DMS53 (cell line): ENCODE measurements at places on chromosomes 12 and 14.

GRCh38 chr14:79333198-79333546, 878.1 kb downstream of the DIO2 start:
- DNase-seq: no peak

DNA sequence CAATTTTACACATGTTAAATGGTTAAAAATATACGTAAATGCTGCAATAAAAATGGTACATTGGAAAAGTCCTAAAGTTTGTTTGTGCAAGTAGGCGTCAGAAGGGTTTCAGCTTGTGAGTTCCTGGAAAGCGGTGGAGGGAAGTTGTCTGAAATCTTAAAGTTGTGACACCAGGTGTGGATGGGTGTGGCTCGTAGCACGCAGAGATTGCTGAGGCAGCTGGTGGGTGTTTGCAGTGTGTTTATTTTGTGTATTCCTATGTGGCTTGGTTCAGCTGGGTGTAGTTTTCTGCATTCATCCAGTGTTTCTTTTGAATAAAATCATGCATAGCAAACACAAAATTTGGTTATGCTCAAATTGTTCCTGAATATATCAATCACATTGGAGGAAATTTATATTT, 136.8 kb upstream of the TBX3 start:
- DNase-seq: no peak

DNA sequence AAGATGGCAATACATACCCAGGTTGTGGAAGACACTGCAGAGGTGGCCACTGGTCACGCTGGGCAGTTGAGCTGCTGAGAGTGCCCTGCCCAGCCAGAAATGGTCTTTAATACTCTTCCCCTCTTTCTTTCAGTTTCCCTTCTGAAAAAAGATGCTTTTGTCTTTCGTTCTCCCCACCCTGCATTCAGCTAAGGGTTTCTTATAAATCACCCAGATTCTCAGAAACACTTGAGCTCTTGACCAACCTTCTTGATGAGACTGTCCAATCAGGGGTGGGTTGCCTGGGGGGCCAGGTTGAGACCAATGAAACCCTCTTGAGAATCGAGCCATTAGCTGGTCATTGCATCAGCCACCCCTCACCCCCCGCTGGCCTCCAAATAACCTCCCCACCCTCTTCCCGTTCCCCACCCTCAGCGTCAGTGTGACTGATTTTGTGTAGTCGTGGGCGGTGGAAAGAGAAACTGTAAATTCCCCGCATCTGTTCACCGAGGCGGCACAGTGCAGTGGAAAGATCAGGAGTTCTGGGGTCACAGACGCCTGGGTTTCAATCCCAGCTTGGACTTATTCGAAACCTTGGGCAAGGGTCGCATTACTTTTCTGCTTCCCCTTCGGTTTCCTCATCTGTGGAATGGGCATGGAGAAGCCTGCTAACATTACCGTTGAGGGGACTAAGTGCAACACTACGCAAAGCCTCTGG, 52.3 kb downstream of the SLC25A47 start:
- peak; percentile 40 for DNase-seq

DNA sequence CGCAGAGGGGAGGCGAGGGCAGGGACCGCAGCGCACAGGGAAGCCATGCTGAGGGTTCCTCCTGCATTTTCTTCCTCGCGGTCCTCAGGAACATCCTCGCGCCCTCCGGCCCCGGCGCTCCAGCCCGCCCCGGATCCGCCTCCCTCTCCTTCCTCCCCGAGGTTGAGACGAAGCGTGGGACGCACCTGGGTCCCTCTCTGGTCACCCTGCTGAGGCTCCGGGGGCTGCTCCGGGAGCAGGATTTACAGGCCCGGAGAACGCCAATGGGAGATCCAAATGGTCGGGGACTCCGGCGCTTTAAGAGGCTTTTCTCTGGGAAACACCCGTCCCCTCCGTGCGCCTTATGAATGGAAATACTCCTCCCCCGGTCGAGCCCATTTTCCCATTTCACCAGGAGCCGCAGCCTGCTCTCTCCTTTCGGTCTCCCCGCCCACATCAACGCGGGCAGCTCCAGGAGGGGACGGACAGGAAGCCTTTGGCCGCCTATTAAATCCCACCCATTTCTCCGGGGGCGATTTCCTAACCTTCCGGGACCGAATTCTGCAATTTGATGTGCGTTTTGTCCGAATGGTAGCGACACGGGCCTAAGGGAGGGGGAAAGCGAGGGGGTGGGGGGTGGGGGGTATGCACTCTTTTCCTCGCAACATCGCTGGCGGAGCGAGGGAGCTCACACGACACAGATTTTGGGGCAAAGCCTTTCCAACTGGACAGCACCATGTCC, at the start of gene UNC79:
TSS of gene UNC79 (plus strand) at position 625 of the 721 bp plus-strand sequence. CDS start at position 716, 91 bp downstream.
- peak; percentile 56 for DNase-seq

DNA sequence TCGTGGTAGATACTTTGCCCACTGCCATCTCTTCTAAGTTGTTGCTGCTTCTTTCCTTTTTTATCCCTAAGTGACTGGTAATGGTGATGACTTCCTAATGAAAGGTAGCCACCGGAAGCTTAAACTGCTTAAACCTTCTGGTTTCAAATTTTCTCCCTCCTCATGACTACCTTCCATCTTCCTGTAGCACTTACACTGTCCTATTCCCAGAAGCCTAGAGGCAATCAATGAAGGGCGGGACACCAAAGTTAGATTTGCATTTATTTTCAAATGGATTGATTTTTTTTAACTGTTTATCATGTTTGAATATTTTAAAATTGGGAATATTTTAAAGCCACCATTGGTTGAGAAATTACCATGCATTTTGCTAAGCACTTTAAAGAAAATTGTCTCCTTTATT, 64.7 kb downstream of the MSRB3 start:
- DNase-seq: no peak

- DNase-seq: no peak
These were observed 100.7 kb downstream of the ZFC3H1 start for GRCh38 chr12:71562676-71563595.

DNA sequence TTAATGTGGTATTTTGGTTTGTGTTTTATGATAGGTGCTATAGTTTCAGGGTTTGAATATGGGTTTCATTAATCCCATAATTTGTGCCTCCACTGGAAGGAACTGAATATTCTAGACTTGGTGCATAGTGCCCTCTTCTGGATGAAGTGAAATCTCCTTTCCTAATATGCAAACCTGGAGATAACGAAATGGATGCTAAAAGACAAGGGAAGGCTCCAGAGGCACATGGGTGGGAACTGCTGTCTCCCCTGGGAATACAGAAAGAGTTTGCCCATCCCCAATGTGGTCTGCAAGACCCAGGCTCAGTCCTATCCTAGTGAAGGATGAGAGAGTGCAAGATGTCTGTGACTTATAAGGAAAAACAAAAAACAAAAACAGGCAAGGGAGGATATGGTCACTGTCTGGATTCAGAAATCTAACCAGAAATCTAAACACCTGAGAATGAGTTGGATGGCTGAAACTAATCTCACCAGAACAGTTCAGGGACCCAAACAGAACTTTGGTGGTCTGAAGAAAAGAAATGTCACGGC, 142.3 kb upstream of the TMPO start:
- peak; percentile 81 for DNase-seq

- DNase-seq: no peak
These were observed 32.7 kb downstream of the ANAPC7 start for GRCh38 chr12:110370732-110371231.

- DNase-seq: no peak
These were observed 22.2 kb upstream of the CCER1 start for GRCh38 chr12:90977224-90977623.

DNA sequence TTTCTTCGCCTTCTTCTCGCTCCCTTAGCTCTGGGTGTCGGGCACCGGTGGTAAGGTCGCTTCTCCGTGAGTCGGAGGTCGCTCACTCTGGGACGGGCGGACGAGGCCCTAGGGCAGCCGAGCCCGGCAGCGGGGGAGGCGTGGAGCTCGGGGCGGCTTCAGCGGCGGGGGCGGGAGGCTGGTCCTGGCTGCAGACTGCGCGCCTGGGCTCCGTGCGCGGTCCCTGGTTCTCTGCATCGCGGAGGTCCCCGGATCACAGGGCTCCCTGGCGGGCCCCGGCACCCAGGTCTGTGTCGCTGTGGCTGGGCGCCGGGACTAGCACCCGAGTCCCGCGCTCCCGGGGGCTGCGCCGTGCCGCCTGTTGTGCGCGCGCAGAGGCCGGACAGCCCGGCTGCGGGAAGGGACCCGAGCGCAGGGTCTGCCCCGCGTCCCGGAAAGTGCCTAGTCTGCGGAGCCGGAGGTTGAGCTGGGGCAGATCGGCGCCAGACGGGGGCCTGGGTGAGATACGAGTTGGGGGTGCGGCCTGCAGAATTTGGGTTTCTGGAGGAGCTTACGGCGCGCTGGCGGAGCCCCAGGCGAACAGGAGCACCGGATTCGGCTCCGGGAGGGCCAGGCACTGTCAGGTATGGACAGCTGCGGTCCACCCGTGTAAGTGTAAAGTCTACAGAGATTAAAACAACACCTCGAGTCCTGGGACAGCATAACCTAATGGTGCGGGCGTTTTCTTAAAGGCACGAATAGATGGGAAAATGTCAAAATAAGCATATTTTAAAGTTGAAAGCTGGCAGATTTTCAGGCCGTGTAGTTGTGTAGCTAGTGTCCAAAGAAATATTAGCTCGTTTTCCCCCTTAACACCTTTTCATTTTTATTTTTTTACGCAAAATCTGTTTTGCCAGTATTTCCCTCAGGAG, 713 bp downstream of the FRMD6 start:
- peak; percentile 55 for DNase-seq

DNA sequence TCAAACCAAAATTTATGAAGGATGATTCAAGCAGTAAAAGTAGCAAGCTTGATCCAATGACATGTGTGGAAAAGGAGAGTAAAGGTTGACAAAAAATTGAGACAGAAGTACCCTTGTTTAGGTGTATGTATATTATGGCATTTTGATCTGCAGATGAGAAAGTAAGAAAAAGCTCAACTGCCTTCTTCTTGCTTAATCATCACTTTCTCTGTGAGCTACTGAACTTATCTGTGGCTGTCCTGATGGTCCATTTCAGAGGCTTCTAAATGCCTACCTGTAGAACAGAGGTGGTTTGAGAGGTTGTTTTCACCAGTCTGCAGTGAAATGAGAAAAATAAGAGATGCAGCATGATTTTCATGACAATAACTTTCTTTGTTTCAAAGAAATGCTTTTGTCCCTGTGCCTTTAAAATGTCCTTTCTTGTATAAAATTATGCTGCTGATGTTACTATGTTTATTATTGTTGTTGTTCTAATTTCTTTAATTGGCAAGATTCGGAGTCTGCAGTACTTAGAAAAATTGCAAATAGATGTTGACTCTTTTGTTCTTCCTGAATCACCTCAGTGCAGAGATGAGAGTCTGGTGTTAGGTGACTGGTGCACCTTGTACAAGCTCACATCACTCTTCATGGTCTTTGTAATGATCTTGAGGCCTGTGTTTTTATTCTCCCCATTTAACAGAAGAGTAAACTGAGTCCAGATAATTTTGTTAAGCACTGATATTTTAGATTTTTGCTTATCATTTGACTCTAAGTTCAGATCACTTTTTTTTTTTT, 821.9 kb downstream of the VRK1 start:
- DNase-seq: no peak

- DNase-seq: no peak
These were observed 3.6 kb upstream of the KRT5 start for GRCh38 chr12:52523824-52524223.

DNA sequence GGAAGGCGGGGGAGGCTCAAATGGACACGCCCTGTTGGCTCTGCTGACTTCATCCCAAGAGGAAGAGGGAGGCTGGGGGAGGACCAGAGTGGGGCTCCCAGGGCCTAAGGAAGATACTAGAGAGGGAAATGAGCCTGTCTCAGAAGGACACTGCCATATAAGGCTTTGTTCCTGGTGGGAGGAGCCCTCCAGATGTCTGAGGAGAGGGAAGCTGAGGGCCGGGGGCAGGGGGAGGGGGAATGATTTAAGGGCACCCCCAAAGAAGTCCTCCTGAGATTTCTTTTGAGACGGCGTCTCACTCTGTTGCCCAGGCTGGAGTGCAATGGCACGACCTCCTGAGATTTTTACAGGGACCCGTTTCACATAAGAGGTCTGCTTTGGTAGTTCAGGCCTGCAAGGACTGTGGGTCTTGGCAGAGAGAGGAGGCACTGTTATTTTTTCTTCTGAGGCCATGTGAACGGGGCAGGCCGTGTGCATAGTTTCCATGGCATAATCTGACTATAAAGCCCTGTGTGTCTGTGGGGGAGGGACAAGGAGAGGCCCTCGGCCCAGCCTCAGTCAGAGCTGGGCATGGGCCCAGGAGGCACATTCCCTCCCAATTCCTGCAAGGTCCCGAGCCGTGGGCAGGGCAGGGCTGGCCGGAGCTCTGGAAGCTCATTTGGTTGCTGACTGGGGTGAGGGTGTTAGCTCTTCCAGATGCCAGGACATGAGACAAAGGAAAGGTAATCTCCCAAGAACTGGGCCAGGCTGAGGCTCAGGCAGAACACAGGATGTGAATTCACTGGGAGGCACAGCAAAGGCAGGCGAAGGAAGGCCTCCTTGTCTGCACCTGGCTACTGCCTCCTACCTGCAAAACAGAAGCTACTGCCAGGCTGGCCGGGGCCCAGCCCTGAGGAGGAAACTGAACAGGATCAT, 22.2 kb upstream of the PLEKHG3 start:
- DNase-seq: no peak

DNA sequence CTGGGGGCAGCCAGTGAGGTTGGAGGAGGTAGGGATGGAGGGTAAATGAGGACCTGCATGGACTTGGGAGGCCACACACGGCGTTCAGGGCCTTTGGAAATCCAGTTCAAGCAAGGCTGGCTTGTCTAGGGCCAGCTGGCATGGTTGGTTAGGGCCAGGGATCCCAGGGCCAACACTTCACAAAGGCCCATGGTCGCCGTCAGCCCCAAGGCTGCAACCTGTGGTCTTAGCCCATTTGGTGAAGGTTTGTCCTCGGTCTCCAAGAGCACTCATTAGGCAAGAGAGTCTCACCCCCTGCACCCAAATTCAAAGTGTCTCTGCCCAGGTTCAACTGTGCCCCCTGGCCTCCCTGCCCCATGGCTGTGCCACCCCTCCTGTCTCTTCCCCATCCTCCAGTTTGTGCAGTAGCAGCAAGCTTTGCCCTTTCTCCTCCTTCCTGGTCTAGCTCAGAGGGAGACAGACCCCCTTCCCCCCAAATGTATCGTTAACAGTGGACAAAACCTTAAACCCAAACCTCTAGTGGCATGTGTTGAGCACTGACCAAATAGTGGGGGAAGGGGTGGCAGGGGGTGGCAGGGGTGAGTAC, 94.1 kb downstream of the NINJ2 start:
- DNase-seq: peak; percentile 59

- DNase-seq: peak; percentile 52
These were observed 277.4 kb downstream of the FOXN3 start for GRCh38 chr14:89139404-89140247.

DNA sequence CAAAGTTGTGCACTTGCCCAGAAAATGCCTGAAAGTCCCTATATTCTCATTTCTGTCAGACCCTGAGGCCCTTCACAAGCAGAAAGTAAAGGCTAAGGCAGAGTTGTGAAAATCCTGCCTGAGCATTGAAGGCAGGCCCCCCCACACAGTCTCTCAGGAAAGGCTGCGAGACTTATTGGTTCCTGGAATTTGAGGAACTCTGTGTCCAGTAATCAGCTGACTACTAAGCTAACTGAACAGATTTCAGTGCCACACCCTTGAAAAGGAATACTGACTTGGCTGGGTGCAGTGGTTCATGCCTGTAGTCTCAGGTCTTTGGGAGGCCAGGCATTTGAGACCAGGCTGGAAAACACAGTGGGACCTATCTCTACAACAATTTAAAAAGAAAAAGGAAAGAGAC, 21.1 kb upstream of the PPP2R5E start:
- no peak for DNase-seq
